ENCODE measurements at places on chromosomes 11 and 22.
A peak's percentile ranks its signal among the peaks of the same experiment; 100 is the strongest.

DNA sequence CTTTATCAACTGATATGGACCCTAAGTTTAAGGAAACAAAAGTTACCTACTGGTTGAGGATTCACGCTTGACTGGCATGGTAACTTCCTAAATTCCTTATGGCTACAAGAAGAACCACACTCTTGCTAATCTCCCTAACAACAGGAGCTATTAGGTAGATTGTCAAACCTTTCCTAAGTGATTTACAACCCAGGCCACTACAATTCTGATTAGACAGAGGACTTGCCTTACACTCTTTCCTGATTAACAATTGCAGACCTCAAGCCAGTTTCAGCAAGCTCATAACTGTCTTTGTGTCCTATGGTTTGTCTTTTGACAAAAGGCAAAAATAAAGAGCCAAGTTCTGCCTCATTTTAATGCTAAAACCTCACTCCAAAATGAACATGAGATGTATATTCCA, 16.3 kb downstream of the OR52K2 start:
- no peak for DNase-seq

DNA sequence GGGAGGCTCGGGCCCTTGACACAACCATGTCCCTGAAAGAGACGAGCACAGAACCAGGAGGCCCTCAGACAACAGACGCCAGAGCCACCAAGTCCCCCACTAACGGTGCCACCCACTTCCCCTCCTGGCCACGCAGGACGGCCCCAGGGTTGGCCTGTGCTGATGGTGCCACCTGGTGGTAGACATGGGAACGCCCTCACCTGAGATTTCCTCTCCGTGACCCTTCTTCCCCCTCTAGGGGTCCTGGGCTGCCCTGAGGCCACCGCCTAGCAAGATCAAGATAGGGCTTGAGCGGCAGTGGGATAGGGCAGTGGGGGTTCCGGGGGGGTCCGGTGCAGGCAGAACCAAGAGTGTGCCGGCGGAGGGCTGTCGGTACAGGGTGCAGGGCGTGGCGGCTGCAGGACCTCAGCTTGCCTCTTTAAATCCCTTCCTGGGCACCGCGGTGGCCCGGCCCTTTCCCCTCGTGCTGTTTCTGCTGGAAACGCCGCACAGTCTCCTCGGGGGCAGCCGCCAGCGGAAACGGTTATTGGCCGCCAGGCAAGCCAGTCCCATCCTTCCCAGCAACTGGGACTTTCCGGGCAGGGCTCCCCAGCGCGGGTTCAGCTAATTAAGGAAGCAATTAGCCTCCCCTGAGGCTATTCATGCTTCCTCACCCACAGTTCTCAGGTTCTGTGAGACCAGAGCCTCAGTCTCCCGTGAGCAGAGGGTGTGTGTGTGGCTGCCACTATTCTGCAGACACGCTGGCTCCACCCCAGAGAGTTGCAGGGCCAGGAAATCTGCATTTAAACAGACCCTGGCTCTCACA, 5.5 kb upstream of the NFAM1 start:
- peak; percentile 86 for DNase-seq

GRCh38 chr11:41201156-41201555, 258.3 kb downstream of the LRRC4C start:
- DNase-seq, result no peak

DNA sequence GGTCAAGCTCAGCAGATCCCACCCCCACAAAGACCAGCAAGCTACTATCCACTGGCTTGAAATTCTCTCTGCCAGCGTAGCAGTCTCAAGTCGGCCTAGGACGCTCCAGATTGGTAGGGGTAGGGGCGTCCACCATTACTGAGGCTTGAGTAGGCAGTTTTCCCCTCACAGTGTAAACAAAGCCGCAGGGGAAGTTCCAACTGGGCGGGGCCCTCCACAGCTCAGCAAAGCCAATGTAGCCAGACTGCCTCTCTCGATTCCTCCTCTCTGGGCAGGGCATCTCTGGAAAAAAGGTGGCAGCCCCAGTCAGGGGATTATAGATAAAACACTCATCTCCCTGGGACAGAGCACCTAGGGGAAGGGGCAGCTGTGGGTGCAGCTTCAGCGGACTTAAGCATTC, 1064.9 kb upstream of the TENM4 start:
- no peak for DNase-seq

- no peak for DNase-seq
Observed at GRCh38 chr11:63574856-63575602, 11.8 kb upstream of the PLAAT2 start.

All from GM10248 (cell line).